CD4-positive, alpha-beta T cell treated with Interleukin-15 for 4 hours (primary cell): ENCODE measurements at places on chromosomes 4 and X.
A peak's percentile ranks its signal among the peaks of the same experiment; 100 is the strongest.

DNA sequence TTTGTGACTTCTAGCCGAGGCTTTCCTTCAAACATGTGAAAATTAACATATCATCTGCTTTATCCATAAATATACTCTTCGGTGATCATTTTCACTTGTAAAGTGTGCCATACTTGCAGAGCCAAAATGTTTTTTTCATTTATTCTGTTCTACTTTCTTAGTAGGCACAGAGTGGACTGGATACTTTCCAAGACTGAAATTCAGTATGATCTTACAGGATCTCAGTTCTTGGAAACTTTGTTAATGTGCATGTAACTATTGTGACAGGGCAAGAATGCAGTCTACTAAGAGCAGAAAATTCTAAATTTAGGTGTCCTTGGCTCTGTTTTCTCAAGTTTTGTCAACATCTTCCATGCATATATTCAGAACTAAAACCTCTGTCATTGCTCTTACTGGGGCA is 284.9 kb downstream of the TEX13A start:
- no peak for DNase-seq

DNA sequence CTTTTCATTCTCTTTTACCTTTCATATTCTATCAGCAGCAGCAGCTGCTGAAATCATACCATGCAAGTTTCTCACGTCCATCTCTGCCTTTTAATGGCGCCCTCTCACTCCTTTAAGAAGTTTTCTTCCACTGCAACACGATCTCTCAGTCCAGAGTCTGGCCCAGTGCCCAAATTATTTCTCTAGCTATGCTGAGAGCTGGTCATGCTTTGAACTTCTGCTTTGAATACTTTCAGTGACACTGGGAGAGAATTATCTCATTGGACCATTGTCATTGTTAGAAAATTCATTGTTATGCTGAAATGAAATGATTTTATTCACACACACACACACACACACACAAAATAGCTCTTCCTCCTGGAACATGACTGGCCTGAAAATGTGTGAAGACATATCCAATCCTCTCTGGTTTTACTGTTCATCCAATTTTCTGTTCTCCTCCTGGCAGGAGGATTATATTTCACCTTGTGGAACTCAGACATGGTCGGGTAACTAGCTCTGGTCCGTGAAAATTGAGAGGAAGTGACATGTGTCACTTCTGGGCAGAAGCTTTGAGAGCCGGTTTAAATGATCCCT is 1.3 kb upstream of the PDHA1 start:
- no peak for DNase-seq

- DNase-seq, result peak; percentile 2
Measured at GRCh38 chrX:20354505-20354904, 87.8 kb upstream of the RPS6KA3 start.

DNA sequence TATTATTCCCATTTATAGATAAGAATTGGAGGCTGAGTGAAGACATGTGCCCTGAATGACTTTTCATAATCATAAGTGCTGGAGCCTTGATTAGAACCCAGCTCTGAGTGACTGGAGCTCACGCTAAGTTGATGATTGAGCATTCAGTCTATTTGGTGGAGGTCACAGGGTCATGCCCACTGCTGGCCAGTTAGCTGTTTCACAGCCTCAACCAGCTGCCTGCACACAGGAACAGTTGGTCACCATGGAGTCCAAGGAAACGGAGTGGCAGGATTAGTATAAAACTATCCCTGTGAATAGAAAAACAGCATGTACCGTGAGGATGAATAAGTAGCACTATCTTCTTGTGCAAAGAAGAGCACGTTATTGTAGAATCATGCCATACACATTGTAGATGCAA is 1.0 kb upstream of the C4orf54 start:
- no peak for DNase-seq

DNA sequence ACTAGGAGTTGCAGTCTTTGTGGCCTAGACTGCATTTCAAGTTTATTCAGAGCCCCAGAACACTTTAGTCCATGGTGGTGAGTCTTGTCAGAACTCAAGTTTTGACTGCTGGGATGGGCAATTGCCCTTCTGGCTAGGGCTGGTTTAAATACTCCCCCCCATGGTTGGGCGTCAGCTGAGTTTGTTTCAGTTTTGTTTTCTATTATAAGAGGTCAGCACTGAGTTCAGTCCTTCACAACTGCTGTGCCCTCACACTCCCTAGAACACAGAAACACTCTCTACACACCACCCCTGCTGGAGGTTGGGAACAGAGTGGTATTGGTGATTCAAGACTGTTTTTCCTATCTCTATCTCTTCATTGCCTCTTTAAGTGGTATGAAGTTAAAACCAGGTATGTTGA is 217.0 kb downstream of the GUCY2F start:
- no peak for DNase-seq

DNA sequence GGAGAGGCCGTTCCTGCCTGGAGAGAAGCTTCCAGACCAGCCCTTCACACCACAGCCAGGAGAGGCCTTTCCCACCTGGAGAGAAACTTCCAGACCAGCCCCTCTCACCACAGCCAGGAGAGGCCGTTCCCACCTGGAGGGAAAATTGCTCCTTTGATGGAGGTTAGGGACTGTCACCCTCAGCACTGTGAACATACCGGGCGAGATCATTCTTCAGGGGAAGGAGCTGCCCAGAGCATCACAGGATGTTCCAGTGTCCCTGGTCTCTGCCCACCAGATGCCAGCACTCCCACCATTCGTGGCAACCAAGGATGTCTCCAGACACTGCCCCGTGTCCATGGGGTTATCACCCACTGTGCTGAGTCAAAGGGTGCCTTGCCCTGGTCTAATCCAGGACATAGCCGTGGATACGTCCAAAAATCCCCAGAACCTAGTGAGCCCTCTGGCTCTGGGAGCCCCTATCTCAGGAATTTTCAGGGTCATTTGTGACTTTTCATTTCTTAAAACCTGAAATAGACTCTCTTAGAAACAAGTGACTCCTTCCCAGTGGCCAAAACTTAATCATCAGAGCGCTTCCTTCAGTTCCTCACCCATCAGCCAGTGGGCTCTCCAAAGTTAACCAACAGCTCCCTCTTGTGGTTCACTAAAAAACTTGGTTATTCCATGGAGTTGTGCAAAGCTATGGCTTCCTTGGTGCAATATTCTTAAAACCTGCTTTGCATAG is 80.2 kb downstream of the CRMP1 start:
- DNase-seq, result peak; percentile 37

GRCh38 chr4:76205476-76205875 is 8.1 kb downstream of the SCARB2 start:
- DNase-seq, result no peak

DNA sequence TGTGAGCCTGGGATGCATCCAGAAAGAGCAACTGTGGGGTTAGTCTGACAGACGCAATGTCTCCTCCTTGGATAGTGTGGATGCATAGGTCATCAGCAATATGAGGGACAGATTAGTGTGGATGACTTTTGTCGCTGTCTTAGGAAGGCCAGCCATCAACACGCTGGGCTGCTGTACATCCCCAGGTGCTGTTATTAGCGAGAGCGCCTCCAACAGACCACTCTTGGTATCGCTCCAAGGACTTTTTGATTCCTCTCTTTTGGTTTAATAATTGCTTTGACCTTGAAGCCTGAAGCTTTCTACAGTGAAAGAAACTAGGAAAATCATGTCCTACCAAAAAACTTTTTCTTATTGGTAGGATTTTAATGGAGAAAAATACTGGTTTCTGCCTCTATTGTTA is 76.7 kb downstream of the TMEM131L start:
- DNase-seq, result no peak

DNA sequence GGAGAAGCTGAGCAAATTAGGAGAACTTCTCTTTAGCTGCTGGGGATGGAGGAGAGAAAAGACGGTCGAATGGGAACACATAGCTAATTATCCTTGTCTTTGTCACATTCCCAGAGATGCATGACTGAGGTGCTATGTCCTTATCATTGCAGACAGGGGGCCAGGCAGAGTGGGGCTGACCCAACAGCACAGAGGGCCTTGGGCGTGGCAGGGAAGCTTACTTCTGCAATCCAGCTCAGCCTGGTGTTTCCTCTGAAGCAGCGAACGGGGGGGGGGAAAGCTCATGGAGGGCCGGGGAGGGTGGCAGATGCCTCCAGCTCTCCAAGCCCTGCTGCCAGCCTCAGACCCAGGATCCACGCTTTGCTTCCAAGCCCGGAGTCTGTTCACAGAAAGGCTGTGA is 50.8 kb upstream of the HOPX start:
- DNase-seq, result no peak

GRCh38 chrX:151206871-151207270 is 30.5 kb downstream of the GPR50 start:
- no peak for DNase-seq

- DNase-seq, result no peak
Measured at GRCh38 chr4:81499840-81500239, 28.1 kb upstream of the RASGEF1B start.

- DNase-seq, result peak; percentile 20
Measured at GRCh38 chrX:134396174-134396573, 63.8 kb upstream of the HPRT1 start.

DNA sequence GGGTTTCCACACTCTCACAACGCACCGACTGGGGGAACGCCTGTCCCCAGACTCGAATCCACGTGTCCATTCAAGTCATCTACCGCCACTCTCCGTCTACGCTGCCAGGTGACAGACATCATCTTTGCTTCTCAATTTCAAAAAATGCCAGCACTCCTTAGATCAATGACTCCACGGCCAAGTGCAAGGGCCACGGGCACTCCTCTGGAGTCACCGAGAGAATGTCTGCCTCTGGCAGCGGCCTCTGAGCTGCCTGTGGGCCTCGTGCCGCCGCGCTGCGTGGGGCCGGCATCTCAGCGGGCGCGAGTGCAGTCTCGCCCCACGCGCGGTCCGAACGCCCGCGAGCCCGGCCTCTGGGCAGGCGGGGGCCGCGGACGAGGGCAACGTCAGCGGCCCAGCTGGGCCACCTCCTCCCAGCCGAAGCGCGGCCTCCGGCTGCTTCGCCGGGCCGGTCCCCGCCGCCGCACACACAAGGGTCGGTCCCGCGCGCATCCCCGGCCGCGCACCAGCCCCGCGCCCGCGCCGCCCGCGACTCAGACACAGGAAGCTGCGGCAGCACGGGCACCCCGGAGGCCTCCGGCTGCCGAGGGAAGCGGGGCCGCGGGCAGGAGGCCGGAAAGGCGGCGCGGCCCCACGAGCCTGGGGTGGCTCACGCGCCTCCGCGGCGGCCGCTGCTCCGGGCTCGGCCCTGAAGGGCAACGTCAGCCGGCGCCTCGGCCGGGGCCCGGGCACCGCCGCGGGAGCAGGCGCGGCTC is 450 bp downstream of the ACSL1 start:
- peak; percentile 28 for DNase-seq

DNA sequence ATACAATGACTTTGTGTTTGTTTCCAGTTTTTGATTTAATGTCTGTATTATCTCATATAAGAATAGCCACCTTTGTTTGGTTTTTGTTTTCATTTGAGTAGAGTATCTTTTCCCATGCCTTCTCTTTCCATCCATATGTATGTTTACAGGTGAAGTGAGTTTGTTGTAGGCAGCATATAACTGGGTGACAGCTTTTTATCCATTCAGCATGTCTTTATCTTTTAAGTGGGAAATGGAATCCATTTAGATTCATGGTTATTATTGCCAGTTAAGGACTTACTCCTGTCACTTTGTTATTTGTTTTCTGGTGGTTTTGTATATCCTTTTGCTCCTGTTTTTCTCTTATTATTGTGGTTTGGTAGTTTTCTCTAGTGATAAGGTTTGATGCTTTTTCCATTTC is 34.3 kb downstream of the SCLT1 start:
- DNase-seq, result no peak

DNA sequence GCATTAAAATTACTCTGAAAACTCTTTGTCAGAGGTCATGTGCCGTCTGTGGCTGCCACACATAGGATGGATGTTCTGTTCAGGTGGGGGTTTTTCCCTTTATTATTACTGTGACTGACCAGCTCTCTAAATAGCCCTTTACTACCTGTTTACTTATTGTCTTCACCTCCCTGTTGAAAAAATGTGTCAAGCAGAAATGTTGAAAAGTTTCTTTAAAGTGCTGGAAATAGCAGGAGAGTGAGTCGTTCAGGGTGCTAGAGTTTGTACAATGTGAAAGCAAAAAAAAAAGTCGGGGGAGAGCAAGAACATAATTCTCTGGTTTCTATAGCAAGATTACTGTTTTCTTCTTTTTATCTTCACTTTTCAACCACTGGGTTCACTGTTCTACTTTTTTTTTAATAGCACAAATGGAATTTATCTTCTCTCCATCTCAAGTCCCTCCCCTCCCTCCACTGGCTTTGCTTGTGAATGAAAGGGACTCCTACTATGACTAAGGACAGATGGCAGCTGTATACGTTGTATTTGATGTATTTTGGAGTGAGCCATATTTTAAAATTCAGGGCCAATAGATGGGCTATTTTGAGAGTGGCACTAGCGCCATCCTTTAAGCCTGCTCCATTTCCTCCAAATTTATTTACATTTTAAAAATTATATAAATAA is 33.3 kb downstream of the ARX start:
- DNase-seq, result no peak

GRCh38 chr4:114108869-114109268 is 129.4 kb upstream of the ARSJ start:
- DNase-seq, result no peak

- peak; percentile 22 for DNase-seq
Measured at GRCh38 chrX:9873952-9874351, 87.7 kb downstream of the SHROOM2 start.

DNA sequence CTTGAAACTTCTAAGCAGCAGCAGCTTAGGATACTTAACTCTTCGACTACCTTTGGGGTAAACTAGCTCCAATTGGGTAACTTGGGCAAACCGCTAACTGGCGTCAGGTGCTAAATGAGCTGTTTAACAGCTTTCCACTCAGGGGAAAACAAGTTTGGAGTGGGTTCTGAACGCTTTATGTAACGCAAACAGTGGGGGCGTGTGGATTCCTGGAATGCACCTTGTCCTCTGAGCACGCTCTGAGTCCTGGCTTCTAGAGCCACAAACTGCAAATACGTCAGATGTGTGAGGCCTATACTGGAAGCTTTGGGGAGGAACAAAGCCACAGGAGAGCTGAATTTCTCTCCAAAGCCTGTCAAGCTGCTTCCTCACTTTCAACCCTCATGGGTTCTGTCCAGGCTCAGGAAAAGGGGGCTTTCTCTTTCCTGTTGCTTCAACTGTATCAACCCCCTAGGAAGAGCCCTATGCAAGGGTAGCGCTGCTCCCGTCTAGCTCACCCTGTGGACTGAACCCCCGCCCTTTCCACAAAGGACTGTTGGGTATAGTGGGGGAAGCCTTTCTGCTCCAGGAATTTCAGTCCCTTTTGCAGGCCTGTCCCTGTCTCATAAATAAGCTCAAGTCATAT is 4.5 kb upstream of the WDR1 start:
- DNase-seq, result no peak

DNA sequence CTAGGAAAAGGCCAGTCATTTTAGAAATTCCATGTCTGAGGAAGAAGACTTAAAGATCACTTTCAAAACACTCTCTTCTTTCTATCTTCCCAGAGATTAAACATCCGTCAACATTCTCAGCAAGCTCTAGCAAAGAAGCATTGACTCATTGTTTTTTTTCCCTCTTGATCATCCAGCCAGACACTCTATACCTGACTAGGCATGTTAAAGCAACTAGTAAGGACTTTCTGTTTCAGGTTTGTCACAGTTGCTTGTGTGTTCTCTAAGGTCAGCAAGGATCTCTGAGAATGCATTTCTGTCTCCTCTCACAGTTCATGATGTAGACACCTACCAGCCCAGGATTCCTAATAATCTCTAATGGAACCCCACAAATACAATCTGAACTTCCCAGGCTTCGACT is 112.2 kb downstream of the IL13RA2 start:
- DNase-seq, result no peak
